ENCODE measurements at places on chromosomes 16 and 17.

DNA sequence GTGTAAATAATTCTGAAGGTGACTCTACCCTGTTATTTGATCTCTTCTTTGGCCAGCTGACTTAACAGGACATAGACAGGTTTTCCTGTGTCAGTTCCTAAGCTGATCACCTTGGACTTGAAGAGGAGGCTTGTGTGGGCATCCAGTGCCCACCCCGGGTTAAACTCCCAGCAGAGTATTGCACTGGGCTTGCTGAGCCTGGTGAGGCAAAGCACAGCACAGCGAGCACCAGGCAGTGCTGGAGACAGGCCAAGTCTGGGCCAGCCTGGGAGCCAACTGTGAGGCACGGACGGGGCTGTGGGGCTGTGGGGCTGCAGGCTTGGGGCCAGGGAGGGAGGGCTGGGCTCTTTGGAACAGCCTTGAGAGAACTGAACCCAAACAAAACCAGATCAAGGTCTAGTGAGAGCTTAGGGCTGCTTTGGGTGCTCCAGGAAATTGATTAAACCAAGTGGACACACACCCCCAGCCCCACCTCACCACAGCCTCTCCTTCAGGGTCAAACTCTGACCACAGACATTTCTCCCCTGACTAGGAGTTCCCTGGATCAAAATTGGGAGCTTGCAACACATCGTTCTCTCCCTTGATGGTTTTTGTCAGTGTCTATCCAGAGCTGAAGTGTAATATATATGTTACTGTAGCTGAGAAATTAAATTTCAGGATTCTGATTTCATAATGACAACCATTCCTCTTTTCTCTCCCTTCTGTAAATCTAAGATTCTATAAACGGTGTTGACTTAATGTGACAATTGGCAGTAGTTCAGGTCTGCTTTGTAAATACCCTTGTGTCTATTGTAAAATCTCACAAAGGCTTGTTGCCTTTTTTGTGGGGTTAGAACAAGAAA is 5.1 kb downstream of the STH start:
- no peaks in the 10 kb centered on the region for H3K36me3 ChIP-seq
- peak; percentile 67 for DNase-seq
- H3K27me3 ChIP-seq: no peaks in the 10 kb centered on the region
- H3K4me1 ChIP-seq: peaks cover 27% of the 10 kb centered on the region
- no peak overlapping the region for H3K4me3 ChIP-seq

- H3K36me3 ChIP-seq: no peaks in the 10 kb centered on the region
- H3K4me1 ChIP-seq: peaks cover 12% of the 10 kb centered on the region
- DNase-seq: no peak
- no peak overlapping the region for H3K4me3 ChIP-seq
- no peaks in the 10 kb centered on the region for H3K27me3 ChIP-seq
Measured at GRCh38 chr16:83843657-83844056, 35.9 kb downstream of the HSBP1 start.

- peaks cover 64% of the 10 kb centered on the region for H3K4me1 ChIP-seq
- no peaks in the 10 kb centered on the region for H3K27me3 ChIP-seq
- H3K36me3 ChIP-seq: no peaks in the 10 kb centered on the region
Measured at GRCh38 chr17:82232322-82232820, 3.5 kb downstream of the SLC16A3 start.

- peaks cover 5% of the 10 kb centered on the region for H3K36me3 ChIP-seq
- H3K27ac ChIP-seq: no peak overlapping the region
- DNase-seq: no peak
- no peaks in the 10 kb centered on the region for H3K4me1 ChIP-seq
- no peaks in the 10 kb centered on the region for H3K27me3 ChIP-seq
Measured at GRCh38 chr17:7413346-7413985, 5.8 kb downstream of the NLGN2 start.

- H3K36me3 ChIP-seq: peaks cover 42% of the 10 kb centered on the region
- peak overlapping the region; percentile 97 for H3K27ac ChIP-seq
- H3K4me3 ChIP-seq: peak overlapping the region; percentile 87
- peaks cover 28% of the 10 kb centered on the region for H3K4me1 ChIP-seq
- DNase-seq: peak; percentile 71
Measured at GRCh38 chr17:82097184-82097918, 685 bp downstream of the FASN start.

- H3K27me3 ChIP-seq: no peaks in the 10 kb centered on the region
- peak overlapping the region; percentile 72 for H3K27ac ChIP-seq
- peaks cover 77% of the 10 kb centered on the region for H3K4me1 ChIP-seq
- no peak overlapping the region for H3K4me3 ChIP-seq
Measured at GRCh38 chr17:77393274-77393600, 252.5 kb downstream of the SEC14L1 start.

DNA sequence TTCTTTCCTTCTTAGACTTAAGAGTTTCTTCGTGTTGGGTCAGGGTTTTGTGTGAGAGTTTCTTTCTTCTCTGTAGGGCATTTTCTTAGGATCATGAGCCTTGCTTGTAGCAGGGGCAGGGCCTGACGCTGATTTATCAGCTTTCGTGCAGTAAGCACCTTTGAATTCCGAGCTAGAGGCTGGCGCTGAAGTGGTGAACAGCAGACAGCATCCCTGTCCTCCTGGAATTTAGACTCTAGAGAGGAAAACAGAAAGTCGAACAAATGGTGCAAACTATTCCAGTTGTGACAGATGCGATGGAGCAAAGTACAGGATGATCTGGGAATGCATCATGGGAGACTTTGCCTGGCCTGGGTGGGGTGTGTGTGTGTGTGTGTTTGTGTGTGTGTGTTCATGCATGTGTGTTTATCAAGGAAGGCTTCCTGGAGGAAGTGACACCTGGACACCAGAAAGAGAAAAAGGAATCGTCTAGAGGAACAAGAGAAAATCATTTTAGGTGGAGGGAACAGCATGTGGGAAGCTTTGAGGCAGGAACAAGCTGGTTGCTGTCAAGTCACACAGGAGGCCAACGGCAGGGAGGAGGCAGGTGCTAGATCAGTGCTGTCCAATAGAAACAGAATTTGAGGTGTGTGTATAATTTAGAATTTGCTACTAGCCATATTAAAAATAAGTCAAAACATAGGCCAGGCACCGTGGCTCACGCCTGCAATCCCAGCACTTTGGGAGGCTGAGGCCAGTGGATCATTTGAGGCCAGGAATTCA is 60.2 kb downstream of the WWP2 start:
- no peak overlapping the region for H3K4me3 ChIP-seq
- no peak for DNase-seq

DNA sequence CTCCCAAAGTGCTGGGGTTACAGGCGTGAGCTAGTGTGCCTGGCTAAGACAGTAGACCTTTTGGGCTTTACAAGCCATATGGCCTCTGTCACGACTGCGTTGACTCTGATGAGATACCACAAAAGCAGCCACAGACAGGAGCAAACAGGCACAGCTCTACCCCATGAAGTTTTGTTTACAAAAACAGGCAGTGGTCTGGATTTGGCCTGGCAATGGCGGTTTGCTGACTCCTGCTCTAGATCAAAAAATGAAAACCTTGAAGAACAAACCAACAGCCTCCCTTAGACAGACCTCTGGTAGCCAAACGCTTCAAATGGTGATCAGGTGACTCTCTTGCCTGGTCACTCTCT is 20.7 kb downstream of the SLC43A2 start:
- no peaks in the 10 kb centered on the region for H3K36me3 ChIP-seq
- H3K4me1 ChIP-seq: peaks cover 14% of the 10 kb centered on the region
- DNase-seq: no peak

DNA sequence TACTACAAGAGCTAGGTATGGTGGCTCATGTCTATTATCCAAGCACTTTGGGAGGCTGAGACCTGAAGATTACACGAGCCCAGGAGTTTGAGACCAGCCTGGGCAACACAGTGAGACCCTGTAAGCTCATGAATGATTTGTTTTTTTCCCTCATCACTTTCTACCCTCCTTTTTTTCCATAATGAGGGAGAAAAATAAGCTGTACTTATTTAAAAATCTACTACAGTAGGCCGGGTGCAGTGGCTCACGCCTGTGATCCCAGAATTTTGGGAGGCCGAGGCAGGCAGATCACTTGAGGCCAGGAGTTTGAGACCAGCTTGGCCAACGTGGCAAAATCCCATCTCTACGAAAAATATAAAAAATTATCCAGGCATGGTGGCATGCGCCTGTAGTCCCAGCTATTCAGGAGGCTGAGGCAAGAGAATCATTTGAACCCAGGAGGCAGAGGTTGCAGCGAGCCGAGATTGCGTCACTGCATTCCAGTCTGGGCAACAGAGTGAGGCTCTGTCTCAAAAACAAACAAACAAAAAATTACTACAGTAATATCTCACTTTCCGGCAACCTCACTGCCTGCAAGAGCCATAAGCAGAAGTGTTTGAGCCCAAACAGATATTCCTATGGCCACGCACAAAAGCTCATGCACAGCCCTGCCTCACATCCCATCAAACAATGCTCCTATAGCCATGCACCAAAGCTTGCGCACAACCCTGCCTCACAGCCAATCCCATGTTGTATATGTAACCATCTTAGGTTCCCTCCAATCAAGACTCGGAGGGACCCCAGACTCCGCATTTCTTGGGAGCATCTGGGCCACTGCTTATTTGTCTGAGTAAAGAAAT is 37.4 kb downstream of the TK2 start:
- H3K4me3 ChIP-seq: no peak overlapping the region
- H3K27me3 ChIP-seq: no peaks in the 10 kb centered on the region
- H3K27ac ChIP-seq: peak overlapping the region; percentile 7
- no peak for DNase-seq
- peaks cover 39% of the 10 kb centered on the region for H3K4me1 ChIP-seq

Measured in psoas muscle (tissue), 8 donors.